SW 1271 (cell line): ENCODE measurements at places on chromosomes 5 and 9.

- DNase-seq = no peak
These were observed 167.9 kb upstream of the FREM1 start for GRCh38 chr9:15077946-15078729.

DNA sequence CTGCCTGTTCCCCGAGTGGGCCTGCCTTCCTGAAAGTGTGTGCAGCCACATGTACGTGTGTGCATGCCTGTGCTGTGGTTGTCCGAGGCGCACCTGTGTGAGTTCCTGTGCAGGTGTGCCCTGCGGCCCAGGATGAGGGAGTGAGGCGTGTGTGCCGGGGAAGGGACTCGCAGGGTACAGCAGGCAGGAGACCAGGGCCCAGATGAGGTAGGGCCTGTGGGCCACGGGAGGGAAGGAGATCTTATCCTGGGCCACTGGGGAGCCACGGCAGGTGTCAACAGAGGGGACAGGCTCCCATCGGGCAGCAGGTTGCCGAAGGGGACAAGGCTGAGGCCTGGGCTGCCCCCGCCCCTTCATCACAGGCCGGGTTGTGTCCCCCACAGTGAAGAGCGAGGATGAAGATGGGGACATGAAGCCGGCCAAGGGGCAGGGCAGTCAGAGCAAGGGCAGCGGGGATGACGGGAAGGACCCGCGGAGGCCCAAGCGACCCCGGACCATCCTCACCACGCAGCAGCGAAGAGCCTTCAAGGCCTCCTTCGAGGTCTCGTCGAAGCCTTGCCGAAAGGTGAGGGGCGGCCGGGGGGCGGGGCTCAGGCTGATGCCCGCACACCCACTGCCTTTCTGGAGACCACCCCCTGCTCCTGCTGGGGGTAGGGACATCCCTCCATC lies 79.2 kb downstream of the LMX1B start:
- no peak for DNase-seq

- no peak for DNase-seq
These were observed 65.4 kb downstream of the PAX5 start for GRCh38 chr9:36968574-36969215.

DNA sequence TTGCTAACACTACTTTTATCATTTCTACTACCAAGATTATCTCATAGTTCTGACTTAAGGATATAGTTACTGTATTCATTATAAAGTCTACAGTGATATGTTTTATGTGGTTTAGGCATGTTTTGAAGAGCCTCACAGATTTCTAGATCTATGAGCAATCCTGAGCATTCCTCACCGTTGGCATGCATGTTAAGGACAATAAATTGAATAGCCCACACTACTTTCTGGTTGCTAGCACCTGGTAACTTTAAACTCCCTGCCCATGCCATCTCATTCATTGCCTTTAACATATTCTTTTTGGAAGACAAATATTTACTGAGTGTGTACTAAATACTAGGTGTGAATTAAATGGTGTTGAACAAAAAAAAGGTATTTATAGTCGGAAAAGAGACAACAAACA lies 868.1 kb upstream of the CDH9 start:
- DNase-seq = no peak

DNA sequence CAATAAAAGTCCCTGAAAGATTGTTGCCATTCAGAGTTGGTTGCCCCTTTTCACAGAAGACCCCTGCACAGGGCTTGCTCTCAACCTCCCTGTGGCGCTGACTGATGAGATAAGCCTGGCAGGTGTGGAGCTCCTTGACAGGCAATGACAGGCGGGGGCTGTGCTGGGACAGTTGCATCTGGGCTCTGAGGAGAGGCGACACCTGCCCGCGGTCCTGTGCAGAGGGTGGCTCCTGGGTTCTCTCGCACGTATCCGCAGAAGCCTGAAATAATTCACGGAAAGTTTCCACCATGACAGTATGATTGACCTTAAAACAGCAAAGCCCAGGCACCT lies 19.8 kb upstream of the EXOC3 start:
- DNase-seq = no peak

DNA sequence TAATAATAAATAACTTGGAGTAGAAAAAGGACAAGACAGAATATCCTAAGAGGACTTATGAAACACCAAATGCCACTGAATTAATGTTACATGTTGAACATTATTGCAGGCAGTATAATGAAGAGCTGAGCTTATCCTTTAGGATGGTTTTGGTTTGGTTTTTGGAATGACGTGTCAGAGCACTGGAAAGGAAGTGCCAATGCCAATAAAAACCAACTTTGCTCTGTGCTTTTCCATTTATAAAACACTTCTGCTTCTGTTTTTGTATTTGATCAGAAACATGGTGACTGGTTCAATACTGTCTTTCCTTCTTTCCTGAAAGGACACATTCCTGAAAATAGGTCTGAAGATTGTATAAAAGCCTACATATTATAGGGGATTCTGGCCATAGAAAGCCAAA lies 4.2 kb downstream of the MEGF10 start:
- DNase-seq = no peak

GRCh38 chr9:31119890-31120454 lies 1264.5 kb upstream of the ACO1 start:
- no peak for DNase-seq

DNA sequence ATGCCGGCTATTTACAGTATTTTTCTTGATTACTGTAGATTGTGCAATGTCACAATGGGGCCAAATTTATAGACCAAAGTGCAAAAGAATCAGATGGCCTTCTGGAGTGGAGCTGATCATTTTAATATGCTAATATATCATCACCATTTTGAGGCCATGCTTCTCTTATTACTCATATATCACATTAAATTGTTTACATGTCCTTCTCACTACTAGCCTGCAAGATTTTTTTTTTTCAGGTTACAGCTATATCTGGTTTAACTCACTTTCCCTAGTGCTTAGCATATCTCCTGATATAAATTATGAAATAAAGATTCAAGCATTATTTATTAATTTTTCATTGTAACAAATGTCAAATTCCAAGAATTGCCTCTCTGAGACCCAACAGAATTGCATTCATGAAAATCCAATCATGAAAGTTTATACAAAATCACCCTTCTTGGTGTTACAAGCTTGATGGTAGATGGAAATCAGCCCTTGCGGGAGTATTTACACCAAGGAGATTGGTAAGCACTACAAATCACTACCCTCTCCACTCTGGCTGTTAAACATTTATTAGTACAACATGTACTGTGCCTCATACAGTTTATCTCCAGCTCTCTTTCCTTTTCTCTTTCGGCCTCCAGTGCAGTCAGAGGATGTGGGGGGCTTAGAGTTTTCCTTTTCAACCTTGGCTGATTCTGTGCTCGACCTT lies 703.9 kb downstream of the BRINP1 start:
- DNase-seq = no peak

DNA sequence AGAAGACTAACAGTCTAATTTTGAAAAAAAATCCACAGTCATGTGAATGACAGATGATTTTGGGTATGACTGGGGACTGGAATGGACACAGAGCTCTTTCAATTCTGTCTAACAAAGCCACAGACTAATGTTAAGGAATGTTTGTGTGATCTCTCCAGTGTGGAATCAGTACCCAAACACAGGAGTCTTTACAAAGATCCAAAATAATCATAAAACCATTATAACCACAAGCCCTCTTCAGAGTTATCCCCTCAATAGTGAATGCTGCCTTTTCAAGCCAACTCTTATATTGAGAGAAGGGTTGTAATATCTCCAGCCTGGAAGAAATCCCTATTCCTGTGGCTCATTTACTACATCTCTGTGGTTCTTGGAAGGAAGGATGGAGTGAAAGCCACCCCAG lies 552.0 kb upstream of the CLINT1 start:
- no peak for DNase-seq

GRCh38 chr9:77595426-77596095 lies 52.6 kb downstream of the GNA14 start:
- no peak for DNase-seq

GRCh38 chr5:10364186-10364689 lies 10.7 kb downstream of the MARCHF6 start:
- no peak for DNase-seq

DNA sequence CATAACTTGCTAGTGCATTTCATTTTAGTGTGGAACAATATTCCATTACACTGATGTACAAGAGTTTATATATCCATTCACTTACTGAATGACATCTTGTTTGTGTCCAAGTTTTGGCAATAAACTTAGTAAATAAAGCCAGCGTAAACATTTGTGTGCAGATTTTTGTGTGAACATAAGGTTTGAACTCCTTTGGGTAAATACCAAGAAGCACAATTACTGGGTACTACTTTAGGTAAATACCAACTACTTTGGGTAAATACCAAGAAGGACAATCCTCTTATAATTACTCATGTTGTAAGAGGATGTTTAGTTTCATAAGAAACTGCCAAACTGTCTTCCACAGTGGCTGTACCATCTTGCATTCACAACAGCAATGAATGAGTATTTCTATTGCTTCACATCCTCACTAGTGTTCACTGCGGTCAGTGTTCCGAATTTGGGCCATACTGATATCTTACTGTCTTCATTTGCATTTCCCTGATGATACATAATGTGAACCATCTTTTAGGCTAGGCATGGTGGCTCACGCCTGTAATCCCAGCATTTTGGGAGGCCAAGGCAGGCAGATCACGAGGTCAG lies 2.3 kb upstream of the SYK start:
- DNase-seq = no peak

DNA sequence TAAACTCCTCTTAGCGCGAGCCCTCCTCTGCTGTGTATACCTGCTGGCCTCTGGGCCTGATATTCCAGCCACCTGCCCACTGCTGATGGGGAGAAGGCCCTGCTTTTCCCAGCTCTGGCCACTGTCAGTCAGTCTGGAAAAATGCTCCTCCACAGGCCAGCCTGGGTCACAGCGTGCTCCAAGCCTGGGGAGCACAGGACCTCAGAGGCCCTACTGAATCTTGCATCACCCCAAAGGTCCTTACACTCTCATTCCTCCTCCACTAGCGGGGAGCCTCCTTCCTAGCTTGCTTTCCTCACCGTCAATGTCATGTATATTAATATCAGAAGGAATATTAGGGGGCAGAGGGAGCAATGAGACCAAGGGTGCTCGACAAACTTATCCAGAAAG lies 73.7 kb downstream of the SHB start:
- DNase-seq = no peak

DNA sequence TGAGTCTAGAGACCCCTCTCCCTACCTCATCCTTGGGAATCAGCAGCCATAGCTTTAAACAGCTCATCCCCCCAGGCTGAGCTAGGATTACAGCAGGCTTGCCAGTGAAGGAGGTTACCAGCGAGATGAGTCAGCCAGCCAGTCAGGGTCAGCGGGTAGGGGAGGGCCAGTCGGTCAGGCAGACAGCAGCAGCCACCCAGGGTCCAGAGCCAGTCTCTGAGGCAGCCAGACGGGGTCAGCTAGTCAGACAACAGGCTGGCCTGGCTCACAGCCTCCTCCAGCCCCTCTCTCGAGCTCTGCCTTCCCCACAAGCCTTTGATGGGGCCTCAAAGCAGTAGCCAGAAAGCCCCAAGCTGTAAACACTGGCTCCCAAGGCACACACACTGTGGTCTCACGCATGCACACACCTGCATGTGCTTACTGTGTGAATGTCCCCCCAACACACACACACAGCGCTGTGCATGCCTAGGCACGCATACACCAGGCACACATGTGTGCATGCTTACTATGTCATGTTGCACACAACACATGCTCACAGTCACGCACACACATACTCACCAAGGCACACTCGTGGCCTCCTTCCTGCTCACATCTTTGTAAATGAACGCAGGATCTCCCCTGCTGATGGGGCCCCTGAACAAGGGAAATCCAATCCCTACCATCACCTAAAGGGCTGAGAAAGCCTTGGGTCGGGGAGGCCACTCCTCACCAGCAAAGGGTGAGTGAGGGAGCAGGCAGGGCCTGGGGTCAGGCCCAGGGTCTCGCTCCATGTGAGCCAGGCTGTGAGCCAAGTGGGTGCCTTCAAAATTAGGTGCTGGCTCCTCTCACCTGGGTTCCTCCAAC lies 28.2 kb upstream of the CPLX2 start:
- DNase-seq = no peak

- no peak for DNase-seq
These were observed 456.5 kb upstream of the CDH9 start for GRCh38 chr5:27494887-27495286.

DNA sequence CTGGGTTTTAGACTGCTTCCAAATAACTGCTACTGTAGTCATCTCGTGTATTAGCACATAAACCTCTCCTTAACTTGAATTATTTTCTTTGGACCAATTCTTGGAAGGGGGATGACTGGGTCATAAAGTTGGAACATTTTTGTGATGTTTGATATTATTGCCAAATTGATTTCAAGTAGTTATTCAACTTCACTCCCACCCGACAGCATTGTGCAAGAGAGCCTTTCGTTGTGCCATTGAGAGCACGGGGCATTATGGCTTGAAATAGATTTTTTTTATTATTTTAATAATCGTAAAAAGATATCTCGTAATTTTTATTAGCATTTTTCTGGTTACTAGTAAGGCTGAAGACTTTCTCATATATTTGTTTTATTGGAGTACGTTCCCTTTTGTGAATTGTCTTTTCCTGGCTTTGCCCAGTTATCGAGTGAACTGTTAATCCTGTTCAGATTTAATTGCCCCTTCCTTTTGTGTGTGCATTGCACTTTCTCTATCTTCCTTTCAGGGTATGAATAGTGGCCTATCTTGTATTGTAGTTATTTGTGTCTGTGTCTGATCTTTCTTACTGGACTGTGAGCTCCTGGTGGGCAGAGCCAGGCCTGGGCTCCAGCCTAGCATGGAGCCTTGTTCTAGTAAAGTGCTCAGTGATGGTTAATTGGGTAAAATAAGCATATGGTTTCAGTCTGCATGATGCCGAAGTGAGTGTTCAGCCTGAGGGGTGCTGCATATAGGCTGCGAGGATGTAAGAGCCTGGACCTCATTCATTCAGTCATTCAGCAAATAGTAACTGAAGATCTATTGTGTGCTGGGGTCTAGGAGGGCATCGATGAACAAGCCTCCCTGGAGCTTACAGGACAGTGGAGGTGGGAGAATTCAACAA lies 93.5 kb upstream of the SHB start:
- DNase-seq = no peak

DNA sequence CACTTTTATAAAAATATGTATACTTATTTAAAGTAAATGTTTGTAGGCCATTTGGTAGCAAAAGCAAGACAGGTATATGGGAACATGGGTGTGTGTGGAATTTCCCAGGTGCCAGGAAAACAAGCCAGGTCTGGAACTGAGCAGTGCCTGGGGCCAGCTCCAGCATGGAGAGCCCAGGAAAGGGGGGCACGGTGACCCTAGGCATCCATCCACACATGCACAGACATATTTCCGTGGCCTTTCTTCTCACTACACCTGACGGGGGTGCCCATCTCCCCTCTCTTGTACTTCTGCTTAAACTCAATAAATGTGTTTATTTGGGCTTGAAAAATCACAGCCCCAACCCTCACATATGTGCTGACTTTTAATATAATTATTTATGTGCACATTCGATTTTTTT lies 31.2 kb upstream of the CXCL14 start:
- no peak for DNase-seq

DNA sequence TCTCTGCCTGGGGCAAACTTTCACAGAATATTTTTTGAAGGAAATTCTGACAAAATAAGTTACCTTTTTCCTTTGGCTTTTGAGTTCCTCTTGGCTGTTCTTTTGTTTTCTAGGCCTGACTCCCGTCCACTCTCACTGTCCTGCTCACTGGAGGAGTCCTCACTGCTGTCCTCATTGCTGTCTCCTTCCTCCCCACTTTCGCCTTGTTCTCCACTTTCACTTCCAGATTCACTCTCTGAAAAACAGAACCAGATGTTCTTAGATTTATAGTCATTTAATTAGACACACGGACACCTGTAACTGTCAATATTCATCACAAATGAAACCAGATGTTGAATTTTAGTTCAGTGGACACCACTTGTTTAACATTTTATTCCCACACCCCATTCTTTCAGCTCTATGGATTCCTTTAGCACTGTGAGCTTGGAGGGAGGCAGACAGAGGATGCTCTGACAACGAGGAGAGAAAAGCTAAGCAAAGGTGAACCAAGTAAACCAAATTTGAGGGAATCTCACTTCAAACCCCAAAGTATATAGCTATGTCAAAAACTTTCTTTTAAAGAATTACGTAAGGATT lies 180.7 kb downstream of the AP3B1 start:
- no peak for DNase-seq
